Activated naive CD8-positive, alpha-beta T cell treated with anti-CD3 and anti-CD28 coated beads, Interleukin-2, amount 10 ng/mL, durations not matched to agents 7 days and 5 days (primary cell): ENCODE measurements at places on chromosomes 12 and 14. TPM values are rescaled to one million over a fixed set of nuclear protein-coding genes. Genes with fewer than 3 reads are reported as not detected.

DNA sequence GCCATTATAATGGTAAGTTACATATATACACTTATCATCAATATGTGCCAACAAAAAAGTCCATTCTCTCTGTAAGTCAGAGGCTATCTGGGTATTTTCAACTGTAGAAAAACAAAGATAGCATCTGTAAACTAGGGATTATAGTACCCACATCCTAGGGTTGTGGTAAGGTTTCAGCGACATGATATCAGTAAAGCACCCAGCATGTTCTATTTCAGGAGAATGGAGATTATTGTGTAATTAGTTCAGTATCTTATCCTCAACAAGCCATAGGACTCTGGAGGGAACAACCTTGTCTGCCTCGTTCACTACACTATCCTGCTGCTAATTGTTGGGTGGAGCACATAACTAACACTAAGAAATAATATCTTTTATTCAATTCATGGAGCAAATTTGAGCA lies 19.7 kb upstream of the CKAP4 start:
- no peak for DNase-seq

GRCh38 chr12:66210840-66211239 lies 21.8 kb downstream of the IRAK3 start:
- no peak for DNase-seq

DNA sequence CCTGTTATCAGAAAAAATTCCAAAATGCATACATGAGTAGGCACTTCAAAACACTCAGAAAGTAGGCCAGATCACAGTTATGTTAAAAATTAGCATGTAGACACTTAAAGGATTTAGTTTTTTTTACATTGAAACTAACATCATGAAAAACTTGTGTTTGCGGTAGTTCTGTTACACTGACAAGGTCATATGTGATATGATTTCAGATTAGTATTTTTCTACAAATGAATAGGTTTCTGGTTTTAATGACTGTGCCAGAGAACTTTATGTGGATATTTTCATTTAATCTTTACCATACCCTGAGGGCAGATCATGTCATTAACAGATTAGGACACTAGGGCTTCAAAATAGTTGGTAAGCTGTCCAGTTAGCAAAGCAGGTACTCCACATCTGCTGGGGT lies 20.7 kb downstream of the YARS2 start:
- no peak for DNase-seq

DNA sequence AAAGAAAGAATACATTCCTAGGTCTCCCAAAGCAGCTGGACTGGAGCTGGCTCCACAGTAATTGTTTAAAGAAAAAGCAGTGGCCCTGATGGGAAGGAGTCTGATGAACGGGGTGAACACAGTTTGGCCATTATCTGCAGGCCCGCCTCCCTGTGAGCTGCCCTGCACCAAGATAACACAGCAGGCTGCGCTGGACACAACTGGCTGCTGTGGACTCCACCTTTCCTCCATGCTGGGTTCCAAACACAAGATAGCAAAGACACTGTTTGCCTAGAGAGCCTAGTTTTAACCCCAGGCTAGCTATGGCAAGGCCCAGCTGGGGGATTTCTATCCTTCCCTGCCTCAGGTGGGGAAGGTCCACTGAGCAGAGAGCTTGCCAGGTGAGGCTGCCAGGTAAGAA lies 34.6 kb downstream of the ZFP36L1 start:
- DNase-seq = no peak

GRCh38 chr12:32115404-32116104 lies 8.9 kb downstream of the BICD1 start:
- DNase-seq = no peak

- peak; percentile 35 for DNase-seq
Observed at GRCh38 chr12:47636908-47637780, 68.7 kb downstream of the RPAP3 start.

TMEM30B gene
- 1.6 TPM for total RNA-seq
